Activated naive CD4-positive, alpha-beta T cell treated with anti-CD3 and anti-CD28 coated beads, Interleukin-2, amount 10 ng/mL, durations not matched to agents 7 days and 5 days (primary cell): ENCODE measurements at places on chromosomes 7 and 10.

DNA sequence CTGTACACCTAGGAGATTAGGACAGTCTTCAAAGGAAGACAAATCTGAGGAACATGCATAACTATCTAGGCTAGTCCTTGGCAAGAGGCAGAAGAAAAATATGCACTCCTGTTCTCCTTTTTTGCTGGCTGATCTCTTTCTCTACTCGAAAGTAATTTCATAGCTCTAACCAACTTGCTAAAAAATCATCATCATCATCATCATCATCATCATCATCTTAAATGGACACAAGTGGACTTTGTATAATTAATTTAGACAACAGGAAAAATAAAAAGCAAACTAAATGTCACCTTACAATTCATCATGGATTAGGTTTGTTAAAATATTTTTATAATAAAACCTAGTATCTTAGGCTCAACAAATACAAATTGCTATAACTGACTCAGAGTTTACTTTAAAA is 47.2 kb upstream of the DKK1 start:
- DNase-seq, result no peak

GRCh38 chr7:7932553-7932952 is 36.0 kb upstream of the GLCCI1 start:
- DNase-seq, result no peak

DNA sequence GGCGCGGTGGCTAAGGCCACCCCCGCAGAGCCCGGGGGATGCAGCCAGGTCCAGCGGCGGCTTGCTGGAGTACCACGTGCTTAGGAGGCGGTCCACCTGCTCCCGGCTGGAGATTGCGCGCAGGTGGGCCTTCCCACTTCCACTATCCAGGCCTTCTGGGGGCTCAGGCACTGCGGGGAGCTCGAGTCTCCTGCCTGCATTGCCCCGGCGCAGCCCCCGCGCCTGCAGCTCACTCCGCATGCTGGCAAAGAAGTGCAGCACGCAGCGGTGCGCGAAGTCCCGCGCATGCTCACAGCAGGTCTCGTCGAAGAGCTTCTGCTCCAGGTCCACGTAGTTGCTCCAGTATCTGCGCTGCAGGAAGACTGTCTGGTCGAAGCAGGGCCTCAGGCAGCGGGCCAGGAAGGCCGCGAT is 5.8 kb downstream of the CALHM3 start:
- no peak for DNase-seq

DNA sequence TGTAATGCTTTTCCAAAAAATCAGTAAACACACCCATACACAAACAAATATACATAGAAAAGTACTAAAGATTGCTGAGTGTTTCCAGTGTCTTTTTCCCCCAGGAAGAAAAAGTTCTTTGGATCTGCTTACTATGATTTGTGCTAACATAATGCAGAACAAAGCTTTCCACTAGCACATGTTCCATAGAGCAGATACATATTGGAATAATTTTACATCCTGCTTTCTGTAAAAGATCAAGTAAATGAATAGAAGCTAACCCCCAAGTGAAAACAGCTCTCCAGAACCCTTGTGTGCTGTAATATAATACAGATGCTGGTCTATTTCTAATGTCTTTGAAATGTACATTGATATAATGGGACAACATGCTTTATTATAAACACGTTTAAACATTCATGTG is 125.5 kb downstream of the PON1 start:
- DNase-seq, result no peak

GRCh38 chr7:151731022-151731441 is 145.9 kb downstream of the PRKAG2 start:
- no peak for DNase-seq

GRCh38 chr10:310976-311639 is 175.9 kb downstream of the ZMYND11 start:
- no peak for DNase-seq

DNA sequence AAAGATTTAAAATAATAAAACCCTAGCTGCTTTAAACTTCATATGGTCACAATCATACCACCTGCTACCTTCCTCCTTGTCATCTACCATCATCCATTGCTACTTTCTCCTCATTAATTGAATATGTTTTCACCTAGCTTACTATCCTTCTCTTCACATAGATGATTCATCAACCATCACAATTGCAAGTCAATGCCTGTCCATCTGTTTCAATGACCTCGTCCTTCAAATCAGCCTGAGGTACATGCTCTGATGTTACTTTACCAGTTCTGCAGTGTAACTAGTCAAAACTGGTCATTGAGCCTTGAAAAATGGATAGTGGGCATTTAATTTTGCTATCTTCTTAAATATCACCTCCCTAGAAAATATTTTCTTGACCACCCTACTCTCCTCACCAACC is 164.7 kb downstream of the SEMA3E start:
- no peak for DNase-seq

- DNase-seq, result no peak
Observed at GRCh38 chr7:46786221-46786954, 795.5 kb downstream of the TNS3 start.

DNA sequence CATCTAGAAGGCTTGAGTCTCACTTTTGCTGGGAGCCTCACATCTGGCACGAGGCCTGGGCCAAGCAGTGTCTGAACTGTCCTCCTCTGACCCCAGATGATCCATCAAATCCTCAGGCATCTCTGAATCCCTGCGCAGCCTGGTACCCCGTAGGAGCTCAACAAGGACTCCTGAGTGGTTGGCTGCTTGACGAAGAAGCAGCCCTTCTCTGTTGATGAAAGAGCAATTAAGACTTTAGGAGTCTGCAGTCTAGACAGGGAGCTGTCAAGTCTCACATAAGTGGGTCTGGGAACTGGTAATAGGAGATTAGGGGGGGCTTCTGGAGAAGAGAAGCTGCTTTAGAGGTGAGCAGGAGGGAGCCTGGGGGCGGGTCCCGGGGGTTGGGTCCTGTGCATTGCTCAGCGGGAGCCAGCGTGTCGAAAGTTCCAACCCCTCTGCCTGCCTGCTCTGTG is 326.0 kb downstream of the RPS24 start:
- DNase-seq, result no peak
